Fibroblast of the conjunctiva (primary cell): ENCODE measurements at places on chromosomes 6 and 20.

- DNase-seq, result no peak
These were observed 230.8 kb downstream of the BCAS1 start for GRCh38 chr20:53839423-53840176.

DNA sequence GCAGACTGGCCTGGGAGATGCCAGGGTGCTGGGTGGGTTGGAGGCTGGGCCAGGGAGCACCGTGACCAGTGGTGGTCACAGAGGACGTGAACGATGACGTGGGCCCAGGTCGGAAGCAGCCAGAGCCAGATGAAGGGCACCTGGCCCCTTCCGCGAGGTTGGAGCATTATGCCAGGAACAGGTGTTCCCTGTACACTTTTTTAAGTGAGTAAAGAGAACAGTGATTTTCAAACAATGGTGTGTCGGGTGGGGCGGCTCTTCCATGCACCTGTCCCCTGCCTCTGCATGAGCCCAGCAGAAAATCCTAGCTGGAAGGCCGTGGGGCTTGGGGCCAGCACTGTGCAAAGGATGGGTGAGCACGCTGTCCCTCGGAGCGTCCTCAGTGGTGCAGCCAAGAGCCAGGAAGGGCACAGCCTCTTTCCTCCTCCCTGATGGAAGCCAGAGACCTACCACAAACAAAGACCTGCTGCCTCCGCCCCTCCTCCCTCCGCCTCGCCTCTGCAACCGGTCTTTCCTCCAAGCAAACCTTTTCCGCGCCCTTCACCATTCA, 350.5 kb downstream of the ZFAND3 start:
- no peak for DNase-seq

DNA sequence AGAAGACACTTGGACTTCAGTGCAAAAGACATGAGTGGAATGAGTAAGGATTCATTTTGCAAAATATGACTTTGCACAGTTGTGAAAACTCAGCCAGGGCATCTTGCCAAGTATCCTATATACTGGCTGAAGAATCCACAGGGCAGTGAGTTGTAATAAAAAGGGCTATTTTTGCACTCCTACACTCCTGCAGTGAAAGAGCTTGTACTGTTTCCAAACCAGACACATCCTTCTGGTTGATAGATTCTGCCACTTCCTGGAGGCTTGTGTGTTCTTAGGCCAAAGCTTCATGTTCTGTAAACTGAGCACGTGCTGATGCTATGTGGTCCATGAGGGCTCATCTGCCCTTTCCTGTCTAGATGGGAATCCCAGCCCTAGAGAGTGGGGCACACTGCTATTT, 34.9 kb downstream of the GMPR start:
- no peak for DNase-seq

GRCh38 chr6:145733810-145734209, 1.5 kb downstream of the EPM2A start:
- DNase-seq, result no peak

GRCh38 chr6:135191508-135192255, 10.6 kb downstream of the MYB start:
- no peak for DNase-seq

DNA sequence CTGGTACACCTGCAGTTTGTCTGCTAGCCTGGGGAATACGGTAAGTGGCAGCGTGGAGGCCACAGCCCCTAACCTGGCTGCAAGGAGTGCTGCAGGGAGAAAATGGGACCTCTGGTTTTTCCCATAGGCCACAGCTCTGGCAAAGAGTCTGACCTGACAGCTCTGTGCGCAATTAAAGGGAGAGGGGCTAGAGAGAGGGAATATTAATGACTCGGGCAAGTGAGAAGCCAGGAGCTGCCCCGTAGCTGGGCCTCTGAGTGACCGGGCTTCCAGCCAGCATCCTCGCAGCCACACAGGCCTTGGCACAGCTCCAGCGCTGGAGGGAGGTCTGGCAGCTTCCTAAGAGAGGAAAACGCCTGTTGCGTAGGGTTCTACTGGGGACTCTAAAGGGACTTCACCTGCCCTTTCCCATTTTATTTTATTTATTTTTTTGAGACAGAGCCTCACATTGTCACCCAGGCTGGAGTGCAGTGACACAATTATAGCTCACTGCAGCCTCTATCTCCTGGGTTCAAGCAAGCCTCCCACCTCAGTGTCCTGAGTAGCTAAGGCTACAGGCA, 18.2 kb upstream of the OCSTAMP start:
- peak; percentile 46 for DNase-seq

GRCh38 chr20:33015700-33016580, 8.4 kb downstream of the BPIFB2 start:
- DNase-seq, result no peak

GRCh38 chr20:47392721-47393073, 36.2 kb upstream of the ZMYND8 start:
- no peak for DNase-seq

DNA sequence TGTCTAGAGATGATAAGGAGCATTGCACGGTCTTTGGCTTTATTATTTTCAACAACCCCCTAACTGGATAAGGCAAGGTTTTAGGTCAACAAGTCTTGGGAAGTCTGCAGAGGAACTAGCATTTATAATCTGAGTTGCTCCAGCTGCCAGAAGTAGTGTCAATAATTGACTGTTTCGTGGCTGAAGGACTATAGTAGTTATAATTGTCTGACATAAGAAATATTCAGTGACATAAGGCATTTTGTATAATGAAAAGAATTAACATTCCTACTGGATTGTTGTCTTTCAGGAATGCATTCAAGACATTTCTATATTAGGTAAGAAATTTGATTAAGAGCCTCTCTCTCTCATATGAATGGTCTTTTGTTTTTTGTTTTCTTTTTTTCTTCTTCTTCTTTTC, 136.9 kb upstream of the SGK1 start:
- no peak for DNase-seq

GRCh38 chr6:166776571-166776970, 149.5 kb upstream of the RPS6KA2 start:
- DNase-seq, result no peak

- no peak for DNase-seq
These were observed 289.8 kb downstream of the FRK start for GRCh38 chr6:115770851-115771250.

DNA sequence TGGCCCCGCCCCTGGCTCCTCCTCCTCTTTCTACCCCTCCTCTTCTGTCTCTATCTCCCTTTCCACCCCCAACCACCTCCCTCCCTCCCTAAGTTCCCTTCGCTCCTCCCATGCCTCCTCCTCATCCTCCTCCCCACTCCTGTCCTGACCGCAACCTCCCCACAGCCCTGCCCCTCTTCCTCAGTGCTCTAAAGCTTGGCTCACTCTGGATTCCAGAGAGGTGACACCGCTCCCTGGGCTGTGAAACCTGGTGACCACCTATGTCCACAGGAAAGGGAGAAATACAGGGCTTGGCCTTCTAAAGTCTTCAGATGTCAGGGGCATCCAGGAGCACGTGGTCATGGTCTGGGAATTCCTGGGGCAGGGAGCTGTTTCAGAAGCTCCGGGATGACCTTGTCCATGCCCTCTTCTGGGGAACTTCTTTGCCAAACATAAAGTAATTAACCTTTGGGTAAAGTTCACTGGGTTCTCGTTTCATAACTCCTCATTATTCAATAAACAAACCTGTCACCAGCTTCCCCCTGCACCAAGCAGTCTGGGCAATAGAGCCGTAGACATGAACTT, 345 bp upstream of the CST5 start:
- no peak for DNase-seq

- no peak for DNase-seq
These were observed 53.9 kb downstream of the STX7 start for GRCh38 chr6:132458887-132459604.

- no peak for DNase-seq
These were observed 474.6 kb upstream of the MMS22L start for GRCh38 chr6:97757575-97757974.

DNA sequence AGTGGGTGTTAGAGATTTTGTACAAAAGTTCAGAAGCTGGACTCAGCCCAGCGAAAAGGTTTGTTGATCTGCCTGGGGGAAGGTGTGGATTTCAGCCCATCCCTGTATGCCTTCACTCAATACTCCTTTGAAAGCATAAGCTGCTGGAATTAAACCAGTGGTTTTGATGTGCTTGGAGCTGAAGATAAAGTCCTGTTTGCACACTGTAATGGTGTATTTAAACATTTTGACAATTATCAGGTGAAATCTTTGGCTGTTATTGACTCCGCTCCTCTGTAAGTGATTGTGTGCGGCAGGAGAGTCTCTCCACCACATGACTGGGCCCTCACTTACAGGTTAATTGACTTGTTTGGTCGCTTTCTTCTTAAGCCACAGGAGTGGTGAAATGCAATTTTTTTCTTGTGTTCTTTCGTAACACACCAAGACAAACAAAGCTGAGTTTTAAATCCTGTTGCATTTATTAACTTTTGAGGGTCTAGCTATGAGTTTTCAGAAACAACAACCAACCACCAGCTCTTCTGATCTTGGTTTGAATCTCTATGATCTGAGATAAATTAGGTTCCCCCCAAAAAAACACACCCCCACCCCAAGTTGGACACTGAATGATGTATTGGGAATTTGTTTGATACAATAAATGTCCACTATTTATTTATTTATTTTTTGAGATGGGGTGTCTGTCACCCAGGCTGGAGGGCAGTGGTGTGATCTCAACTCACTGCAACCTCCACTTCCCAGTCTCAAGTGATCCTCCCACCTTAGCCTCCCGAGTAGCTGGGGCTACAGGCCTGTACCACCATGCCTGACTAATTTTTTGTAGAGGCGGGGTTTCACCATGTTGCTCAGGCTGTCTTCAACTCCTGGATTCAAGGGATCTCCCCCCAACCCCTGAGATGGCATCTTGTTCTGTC, 46.3 kb upstream of the NCOA3 start:
- no peak for DNase-seq

- DNase-seq, result no peak
These were observed 171.1 kb downstream of the WDR27 start for GRCh38 chr6:169530752-169531123.

- DNase-seq, result peak; percentile 34
These were observed 18.0 kb downstream of the TUBB2A start for GRCh38 chr6:3139090-3139903.

DNA sequence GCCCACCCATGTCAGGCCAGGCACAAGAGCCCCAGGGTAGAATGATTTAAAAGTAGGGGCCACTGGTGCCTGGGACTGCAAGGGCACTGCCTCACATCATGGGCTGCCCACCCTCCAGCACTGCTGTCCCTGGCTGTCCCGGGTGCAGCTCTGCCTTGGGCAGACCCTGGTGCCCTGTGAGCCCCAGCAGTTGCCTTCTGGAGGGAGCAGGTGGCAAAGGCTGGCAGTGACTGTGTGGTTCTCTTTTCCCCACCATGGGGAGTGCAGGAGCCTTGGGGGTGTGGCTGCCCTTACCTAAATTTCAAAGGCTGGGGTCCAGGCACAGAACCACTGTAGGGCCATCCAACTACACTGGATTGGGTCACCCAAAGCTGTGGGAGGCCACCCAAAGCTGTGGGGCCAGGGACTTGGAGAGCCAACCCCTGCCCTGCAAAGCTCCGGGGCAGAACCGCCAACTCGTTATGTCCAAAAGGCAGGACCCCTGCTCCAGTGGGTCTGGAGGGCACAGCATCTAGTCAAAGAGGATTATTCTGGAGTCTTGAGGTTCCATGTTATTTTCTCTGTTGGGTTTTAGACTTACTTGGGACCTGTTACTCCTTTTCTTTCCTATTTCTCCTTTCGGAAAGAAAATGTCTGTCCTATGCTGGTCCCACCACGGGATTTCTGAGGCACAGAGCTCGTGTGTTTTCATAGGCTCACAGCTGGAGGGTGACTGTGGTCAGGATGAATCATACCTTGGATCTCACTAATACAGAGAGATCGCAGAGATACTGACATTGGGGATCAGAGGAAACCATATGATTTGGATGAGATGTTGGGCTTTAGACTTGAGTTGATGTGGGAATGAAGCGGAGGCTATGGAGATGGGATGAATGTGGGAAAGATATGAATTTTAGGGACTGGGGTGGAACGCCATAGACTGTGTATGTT, 65.3 kb downstream of the RAMACL start:
- no peak for DNase-seq

- peak; percentile 40 for DNase-seq
These were observed 104.6 kb upstream of the EXOC2 start for GRCh38 chr6:797479-798077.

- DNase-seq, result no peak
These were observed 1.0 kb downstream of the CLIC5 start for GRCh38 chr6:46014511-46015118.

- no peak for DNase-seq
These were observed 25.5 kb upstream of the ASXL1 start for GRCh38 chr20:32332614-32333013.

- no peak for DNase-seq
These were observed 22.2 kb downstream of the PSMG4 start for GRCh38 chr6:3280866-3281465.

DNA sequence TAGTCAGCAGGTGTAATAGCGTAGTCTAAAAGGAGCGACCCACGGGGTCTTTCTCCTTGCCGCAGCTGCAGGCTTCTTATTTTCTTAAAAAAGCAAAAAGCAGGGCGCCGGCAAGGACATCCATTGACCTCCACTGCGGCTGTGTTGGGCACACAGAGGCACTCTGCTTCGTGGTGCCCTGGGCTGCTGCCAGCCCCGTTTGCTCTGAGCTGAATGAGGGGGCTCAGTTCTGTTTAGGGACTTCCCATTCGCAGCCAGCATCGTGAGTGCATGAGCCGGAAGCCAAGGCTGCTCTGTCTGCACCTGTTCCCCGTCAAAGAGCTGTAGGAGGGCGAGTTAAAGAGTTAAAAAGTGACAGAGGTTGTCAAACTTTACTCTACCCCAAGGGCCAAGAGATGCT, 1.7 kb upstream of the SLC22A2 start:
- DNase-seq, result no peak

DNA sequence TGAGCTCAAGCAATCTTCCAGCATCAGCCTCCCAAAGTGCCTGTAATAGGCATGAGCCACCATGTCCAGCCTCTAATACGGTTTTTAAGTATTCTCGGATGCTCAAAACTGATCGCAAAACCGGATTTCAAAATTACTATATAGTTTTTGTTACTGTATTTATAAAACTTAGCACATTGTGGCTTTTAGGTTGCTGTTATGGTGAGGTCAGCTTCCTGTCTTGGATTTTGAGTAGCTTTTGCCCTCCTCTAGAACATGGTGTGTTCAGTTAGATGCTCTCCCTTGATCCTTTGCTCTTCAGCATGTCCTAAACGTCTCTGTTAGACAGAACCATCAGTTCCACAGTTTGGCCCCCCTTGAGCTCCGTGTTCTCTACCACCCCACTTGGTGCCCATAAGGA, 96.2 kb downstream of the RPP40 start:
- DNase-seq, result no peak

- no peak for DNase-seq
These were observed 5.7 kb downstream of the THBS2 start for GRCh38 chr6:169247991-169248390.
